Stimulated activated CD8-positive, alpha-beta memory T cell treated with anti-CD3 and anti-CD28 coated beads, Interleukin-7, amount 100 ng/mL, for 1 hour (primary cell): ENCODE measurements at places on chromosomes 3 and 15.

GRCh38 chr15:60514261-60514881 lies 35.4 kb upstream of the ICE2 start:
- no peak for DNase-seq

DNA sequence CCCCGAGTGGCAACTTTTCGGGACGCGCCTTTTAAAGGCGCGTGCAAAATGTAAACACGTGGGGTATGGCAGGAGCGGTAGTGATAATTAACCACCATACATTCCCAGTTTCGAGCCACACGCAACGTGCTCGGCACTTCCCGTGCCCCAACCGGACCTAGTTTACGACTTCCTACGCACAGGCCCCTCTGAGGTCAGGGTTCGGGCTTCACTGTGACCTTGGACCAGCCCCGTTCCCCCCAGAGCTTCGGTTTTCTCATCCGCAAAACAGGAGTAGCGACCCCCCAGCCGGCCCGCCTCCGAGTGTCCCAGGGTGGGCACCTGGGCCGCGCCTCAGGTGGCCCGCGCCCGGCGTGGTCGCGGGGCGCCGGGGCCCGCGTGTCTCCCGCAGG lies 451 bp downstream of the CHCHD4 start:
- peak; percentile 26 for DNase-seq

DNA sequence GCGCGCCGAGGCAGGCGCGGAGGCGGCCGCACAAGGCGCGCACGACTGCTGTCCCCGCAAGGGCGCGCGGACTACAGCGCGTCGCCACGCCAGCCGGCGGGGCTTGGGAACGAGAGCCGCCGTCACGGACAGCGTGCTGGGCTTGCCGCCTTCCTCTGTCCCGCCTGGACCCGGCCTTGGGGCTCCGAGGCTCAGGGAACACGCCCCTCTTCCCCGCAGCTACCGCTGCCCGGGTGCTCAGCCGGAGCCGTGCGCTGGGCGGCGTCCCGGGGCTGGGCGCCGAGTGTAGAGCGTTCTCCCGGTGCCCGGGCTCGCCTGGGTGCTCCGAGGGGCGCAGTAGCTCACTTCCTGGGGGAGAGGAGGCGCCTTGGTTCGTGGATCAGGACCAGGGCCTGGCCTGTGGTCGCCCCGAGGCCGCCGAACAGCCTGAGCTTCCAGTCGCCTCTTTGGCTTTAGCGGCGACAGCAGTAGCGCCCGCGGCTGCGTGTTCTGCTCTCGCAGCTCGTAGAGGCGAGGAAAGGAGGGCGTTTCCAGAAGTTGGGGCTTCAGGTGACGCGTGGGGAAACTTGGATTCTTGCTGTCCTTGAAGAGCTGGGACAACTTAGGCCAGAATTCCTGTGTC lies 226.7 kb upstream of the C2CD4B start:
- no peak for DNase-seq

- DNase-seq, result no peak
These were observed 126.6 kb upstream of the ADAMTS9 start for GRCh38 chr3:64814351-64814750.

DNA sequence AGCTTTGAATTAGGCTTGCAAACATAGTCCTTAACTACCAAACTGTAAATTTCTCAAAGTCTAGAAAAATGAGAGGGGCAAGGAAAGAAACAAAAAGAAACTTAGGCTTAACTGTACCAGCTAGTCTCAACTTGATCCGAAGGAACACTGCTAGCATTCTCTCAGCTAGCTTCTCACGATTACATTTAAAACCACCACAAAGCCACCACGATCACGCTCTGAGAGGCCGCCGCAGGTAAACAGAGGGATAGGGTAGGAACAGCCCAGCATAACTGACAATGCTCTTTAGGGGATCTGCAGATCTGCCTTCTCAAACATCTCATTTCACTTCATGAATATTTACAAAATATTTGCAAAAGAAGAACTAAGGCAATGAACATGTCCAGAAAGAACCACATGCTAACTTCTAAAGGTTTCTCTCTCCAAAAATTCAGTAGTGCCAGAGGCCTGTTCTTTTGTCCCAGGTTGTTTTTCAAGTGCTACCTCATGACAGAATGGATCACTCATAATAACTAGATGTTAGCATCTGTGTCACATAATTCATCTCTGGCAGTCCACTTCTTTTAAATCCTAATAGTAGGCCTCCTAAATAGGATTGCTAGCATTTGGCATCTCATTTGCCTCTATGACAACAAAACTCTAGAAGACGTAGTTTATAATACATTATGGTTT lies 18.9 kb downstream of the VGLL4 start:
- no peak for DNase-seq

GRCh38 chr3:153242896-153243295 lies 80.9 kb downstream of the RAP2B start:
- no peak for DNase-seq

DNA sequence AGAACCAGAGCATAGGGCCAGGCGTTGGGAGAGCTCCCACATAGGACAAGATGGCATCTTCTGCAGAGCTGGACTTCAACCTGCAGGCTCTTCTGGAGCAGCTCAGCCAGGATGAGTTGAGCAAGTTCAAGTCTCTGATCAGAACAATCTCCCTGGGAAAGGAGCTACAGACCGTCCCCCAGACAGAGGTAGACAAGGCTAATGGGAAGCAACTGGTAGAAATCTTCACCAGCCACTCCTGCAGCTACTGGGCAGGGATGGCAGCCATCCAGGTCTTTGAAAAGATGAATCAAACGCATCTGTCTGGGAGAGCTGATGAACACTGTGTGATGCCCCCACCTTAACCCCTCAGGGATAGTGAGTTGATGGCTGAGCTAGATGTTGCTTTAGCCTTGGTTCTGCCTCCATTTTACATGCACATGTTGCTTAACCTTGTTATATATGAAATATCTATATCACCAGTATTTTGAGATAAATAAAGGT lies at the start of gene PYDC2:
PYDC2 (plus strand) TSS at position 51 of the 483 bp plus-strand sequence; CDS start at position 51, 0 bp downstream.
- no peak for DNase-seq

GRCh38 chr3:35908366-35909232 lies 269.3 kb downstream of the ARPP21 start:
- no peak for DNase-seq

- no peak for DNase-seq
These were observed 21.9 kb upstream of the USP13 start for GRCh38 chr3:179630753-179631451.

DNA sequence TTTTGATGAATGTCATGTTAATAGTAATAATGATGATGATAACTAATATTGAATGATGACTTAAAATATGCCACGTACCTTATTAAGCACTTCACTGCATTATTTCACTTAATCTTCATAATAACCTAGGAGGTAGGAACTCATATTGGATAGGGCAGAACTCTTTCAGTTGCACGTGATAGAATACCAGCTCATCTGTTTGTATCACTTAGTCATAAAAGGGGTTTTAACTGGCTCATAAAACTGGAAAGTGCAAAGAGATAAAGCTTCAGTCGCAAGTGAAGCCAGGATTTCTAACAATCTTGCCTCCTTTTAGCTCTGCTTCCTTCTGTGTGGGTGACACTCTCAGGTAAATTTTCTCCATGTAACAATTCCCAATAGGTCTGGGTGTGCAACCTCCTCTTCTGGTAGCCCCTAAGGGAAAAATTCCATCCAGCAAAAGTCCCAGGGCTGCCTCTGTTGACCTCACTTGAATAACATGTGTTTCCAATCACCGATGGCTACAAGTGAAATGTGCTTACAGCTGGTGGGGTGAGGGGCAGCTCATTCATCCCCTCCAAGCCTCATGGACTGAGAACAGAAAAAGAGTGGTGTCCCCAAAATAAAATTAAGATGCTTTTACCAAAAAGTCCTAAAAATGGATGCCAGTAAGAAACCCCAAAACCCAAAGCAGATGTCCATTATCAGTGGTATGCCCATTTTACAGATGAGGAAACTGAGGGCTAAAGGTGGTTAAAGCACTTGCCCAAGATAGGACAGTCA lies 9.3 kb downstream of the GXYLT2 start:
- no peak for DNase-seq

- DNase-seq, result no peak
These were observed 178.2 kb upstream of the GOLIM4 start for GRCh38 chr3:168273917-168274316.

GRCh38 chr15:78508272-78508671 lies 895 bp downstream of the HYKK start:
- no peak for DNase-seq

DNA sequence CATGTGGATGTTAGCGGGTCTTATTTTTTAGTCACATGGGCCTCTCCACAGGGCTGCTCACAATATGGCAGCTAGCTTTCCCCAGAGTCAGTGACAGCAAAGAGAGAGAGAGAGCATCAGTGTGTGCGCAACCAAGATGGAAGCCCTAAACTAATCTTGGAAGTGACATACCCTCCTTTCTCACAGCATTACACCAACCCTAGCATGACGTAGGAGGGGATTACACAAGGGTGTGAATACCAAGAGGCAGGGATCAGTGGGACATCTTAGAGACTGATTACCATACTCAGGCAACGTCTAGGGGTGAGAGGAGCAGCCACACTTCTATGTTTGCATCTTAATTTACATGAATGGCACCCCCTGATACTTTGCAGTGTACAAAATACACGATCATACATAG lies 3.5 kb upstream of the UBE2E2 start:
- no peak for DNase-seq

DNA sequence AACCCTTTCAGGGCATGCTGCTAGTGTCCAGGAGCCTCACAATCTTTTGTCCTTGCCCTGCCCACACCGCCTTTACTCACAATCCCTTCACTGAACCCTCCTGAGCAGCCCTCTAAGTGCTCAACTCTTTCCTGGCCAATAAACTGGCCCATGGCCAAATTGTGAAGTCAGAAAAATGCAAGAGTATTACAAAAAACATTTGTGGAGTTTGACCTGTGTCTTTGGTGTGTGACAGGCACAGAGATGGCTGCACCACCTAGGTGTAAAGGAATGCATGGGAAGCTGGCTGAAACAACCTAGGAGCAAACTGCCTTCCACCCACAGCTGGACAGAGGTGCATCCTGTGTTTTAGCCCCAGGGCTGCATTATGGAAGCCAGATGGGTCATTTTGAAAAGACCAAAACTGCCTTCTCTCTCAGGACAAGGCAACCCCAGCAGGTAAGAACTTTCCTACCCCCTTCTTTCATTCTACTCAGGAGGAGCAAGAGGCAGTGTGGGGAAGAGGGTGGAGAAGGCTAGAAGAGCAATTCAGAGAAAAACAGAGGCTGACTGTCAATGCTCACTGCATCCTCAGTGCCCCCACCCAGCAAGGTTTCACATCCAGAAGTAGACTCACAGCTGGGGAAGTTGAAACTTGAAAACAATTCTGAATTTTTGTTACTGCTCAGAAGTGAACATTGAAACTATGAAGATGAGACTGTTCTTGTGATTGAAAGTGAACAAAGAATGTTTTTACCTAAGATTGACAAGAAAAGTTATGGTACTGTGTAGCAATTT lies 78.6 kb downstream of the TRIM42 start:
- no peak for DNase-seq

DNA sequence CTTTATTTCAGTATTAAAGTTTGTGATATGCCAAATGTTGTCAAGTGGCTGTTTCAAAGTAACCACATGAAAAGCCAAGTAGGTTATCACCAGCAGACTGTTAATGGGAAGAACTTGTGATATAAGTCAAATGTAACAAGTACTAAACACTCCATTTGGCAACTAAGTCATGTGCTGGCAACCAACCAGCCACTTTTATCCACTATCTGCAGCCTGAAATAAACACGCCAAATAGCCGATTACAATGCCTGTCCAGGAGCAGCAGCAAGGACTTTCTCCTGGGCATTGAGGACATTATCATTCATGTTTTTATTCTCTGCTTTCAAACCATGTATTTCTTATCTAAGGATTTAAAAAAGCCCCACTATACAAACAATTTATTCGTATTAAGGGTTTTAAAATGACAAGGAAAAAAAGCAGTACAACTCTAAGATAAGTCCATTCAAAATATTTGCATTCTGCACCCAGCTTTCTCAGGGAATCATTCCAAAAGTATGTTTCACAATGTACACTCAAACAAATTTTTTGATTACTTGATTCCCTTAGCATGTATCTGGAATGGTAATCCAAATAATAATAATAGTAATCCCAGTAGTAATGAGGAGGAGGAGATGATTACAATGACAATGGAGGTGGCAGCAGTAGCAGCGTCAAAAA lies 448.6 kb downstream of the ERC2 start:
- no peak for DNase-seq

DNA sequence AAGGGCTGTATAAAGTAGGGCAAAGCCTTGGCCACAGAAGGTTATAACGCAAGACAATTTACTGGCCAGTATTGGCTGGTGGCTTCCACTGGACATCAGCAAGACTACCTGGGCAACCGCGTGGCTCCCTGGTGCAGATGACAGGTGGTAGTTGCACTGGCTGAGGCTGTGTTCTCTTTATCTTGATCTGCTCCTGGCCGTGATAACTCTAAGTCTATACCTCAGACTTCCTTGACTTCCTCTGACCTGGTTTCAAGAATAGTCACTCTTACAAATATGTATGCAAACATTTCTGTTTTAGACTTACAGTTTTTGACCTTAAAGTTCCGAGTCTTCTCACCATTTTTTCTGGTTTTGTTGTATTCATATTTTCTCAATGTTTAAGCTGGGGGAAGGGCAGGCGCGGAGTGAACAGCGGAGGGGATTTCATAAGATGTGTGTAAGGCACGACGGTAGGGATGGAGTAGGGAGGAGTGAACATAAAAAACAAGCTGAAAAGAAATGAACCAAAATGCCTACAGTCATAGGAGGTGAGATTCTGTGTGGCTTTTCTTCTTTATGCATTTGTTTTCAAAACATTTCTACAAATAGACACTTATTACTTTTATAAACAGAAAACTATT lies 15.2 kb upstream of the TMEM212 start:
- no peak for DNase-seq

- no peak for DNase-seq
These were observed 1092.2 kb upstream of the CFAP20DC start for GRCh38 chr3:60142009-60142408.

GRCh38 chr3:17655743-17656142 lies 86.7 kb downstream of the TBC1D5 start:
- DNase-seq, result no peak

DNA sequence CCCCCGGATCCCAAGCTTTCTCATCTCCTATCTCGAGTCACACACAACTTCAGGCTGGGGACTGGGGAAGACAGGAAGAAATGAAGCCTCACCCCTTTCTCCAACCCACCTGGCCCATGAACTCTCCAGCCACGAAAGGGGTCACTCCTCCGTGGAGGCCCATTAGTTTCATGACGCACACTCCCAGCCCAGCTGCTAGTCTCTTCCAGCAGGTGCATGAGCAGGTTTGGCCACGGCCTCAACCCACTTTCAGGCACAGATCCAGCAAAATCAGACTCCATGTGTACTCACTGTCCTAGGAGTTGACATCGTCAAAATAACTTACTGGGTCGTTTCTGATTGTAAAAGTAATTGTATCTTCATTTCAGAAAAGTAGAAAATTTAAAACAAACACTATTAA lies 76.6 kb downstream of the C3orf70 start:
- DNase-seq, result no peak
